ENCODE measurements at places on chromosomes 12 and 14. TPM values are rescaled to one million over a fixed set of nuclear protein-coding genes. Genes with fewer than 3 reads are reported as not detected.

DNA sequence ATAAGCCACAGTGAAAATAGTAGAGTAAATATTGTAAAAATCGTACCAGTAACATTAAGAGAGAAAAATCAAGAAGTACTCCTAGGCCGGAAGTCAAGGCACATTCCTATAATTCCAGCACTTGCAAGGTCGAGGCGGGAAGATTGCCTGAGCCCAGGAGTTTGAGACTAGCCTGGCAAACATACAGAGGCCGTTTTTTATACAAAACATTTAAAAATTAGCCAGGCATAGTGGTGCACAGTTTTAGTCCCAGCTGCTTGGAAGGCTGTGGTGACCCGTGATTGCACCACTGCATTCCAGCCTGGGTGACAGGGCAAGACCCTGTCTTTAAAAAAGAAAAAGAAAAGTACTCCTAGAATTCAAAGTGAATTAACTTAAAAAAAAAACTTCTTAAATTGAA, 341.8 kb downstream of the C12orf50 start:
- DNase-seq = no peak
- H3K4me3 ChIP-seq = peak overlapping the region; percentile 6
- no peaks in the 10 kb centered on the region for H3K36me3 ChIP-seq
- H3K27me3 ChIP-seq = no peaks in the 10 kb centered on the region

DNA sequence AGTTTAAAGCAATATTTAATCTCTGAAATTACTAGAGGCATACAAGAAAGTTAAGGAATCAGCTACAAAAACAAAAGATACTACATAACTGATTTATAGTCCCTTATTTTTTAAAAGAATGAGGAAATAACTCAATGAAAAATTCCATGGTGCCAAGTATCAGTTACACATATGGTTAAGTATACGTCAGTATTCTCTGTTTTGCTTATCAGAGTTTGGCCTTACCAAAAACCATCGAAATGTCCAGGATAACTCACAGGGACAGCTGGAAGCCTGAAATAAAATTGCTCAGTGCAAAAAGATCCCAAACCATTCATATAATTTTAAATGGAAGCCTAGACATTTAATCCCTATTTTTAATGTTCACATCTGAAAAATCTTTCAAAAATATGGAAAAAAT, 3.6 kb downstream of the CFL2 start:
- no peak overlapping the region for H3K4me3 ChIP-seq
- peak overlapping the region; percentile 88 for H3K27ac ChIP-seq
- no peak for DNase-seq
- peaks cover 7% of the 10 kb centered on the region for H3K36me3 ChIP-seq

DNA sequence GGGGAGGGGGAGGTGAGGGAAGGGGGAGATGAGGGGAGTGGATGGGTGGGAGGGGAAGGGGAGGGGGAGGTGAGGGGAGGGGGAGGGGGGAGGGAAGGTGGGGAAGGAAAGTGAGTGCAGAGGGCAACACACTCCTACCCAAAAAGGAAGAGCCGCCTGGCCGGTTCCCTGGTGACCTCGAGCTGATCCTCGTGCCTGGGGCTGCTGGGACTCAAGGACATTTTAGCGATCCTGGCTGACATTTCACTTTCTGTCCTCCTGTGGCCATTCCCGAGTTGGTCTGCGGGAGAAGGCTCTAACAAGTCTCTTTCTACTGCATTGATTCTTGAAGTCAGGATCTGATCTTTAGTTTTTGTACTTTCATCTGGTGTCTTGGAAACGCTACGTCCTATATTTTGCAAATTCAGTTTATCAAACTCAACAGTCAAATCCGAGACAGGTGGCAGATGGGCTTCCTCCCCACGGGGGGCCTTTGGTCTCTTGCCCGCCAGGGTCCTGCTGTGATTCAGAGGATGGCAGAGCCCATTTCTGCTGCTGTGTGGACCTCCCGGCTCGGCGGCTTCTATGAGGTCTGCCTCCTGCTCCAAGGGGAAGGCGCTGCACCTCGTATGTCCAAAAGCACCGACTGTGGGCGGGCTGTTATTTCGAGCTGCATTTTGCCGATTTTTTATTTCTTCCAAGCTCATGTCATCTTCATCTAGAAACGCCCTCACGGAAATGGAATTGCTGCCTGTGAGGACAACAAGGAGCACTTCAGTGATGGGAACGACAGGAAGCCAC, 19.1 kb downstream of the PGAM5 start:
- DNase-seq = no peak
- H3K4me1 ChIP-seq = no peaks in the 10 kb centered on the region
- no peaks in the 10 kb centered on the region for H3K27me3 ChIP-seq
- H3K36me3 ChIP-seq = peaks cover 85% of the 10 kb centered on the region
- H3K27ac ChIP-seq = no peak overlapping the region

DNA sequence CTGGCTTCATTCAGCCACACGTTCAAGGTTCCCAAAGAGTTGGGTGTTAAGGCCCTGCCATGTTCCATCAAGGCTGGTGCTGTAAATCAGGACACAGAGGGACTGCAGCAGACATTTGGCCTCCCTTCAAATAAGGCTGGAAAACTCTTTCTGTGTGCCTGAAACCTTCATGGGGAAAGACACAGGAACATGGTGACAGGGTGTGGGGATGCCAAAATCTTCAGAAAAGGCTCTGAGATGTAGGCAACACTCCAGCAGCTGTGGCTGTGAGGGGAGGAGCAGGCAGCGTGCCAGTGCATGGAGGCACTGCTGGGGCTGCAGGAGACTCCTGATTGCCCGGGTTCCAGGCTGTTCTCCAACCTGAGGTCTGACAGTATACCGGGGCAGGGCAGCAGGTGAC, 15.0 kb downstream of the POMT2 start:
- H3K4me3 ChIP-seq = no peak overlapping the region
- no peak for DNase-seq
- H3K4me1 ChIP-seq = peaks cover 3% of the 10 kb centered on the region
- H3K27ac ChIP-seq = no peak overlapping the region

DNA sequence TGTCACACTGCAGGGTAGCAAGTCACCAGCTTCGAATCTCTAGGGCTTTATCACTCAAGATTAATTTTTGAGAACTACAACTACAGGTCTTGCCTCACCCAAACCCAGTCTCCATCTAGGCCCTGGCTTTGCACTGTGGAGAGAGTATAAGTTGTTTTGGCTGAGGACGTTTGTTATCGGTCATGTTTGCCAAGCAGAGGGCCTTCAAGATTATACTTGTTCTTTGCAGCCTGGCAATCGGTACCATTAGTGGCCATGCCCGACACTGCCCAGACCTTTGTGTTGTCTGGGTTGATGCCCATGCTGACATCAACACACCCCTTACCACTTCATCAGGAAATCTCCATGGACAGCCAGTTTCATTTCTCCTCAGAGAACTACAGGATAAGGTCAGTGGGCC, 25.7 kb downstream of the ARG2 start:
- no peaks in the 10 kb centered on the region for H3K27me3 ChIP-seq
- peak overlapping the region; percentile 12 for H3K27ac ChIP-seq
- peaks cover 34% of the 10 kb centered on the region for H3K36me3 ChIP-seq
- no peak for DNase-seq
- no peak overlapping the region for H3K4me3 ChIP-seq

- DNase-seq = no peak
- H3K27ac ChIP-seq = no peak overlapping the region
- no peak overlapping the region for H3K4me3 ChIP-seq
- H3K4me1 ChIP-seq = no peaks in the 10 kb centered on the region
- H3K36me3 ChIP-seq = no peaks in the 10 kb centered on the region
Observed at GRCh38 chr12:25884920-25885234, 73.6 kb upstream of the RASSF8 start.

- no peak overlapping the region for H3K27ac ChIP-seq
- no peak for DNase-seq
- no peaks in the 10 kb centered on the region for H3K27me3 ChIP-seq
Observed at GRCh38 chr14:86802726-86803125, 1190.3 kb downstream of the GALC start.

DNA sequence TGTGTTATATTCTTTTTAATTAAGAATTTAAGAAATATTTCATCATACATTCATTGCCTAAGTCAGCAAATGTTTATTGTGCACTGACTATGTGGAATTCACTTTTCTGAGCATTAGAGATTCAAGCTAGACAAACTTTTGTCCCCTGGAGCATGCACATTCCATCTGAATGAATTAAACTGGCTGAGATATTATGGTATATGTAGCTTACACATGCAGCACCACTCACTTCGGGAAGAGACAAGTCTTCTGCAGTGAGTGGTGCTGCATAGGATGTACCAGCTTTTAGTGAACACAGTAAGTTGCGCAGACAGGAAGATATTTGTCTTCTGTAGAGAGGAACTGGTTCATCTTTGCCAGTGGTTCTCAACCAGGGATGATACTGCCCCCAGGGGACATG, 318.4 kb downstream of the SYT1 start:
- no peaks in the 10 kb centered on the region for H3K36me3 ChIP-seq
- H3K4me3 ChIP-seq = no peak overlapping the region
- no peaks in the 10 kb centered on the region for H3K4me1 ChIP-seq
- no peaks in the 10 kb centered on the region for H3K27me3 ChIP-seq

DNA sequence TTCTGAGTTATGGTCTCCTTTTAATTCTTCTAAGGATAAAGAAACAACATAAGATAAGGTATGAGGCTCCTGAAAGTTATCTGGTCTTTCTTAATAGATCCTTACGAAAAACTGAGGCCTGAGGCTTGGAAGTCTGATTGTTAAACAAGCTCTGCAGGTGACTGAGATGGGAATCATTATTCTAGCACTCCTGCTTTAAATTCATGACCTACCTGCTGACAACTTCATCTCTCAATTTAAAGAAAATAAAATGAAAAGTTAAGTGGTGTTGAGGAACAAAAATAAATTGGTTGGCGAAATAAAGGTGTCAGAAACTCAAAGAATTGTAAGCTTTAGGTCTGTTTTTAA, 80.1 kb downstream of the FAR2 start:
- H3K4me3 ChIP-seq = no peak overlapping the region
- H3K27me3 ChIP-seq = no peaks in the 10 kb centered on the region
- no peaks in the 10 kb centered on the region for H3K4me1 ChIP-seq

- no peak overlapping the region for H3K4me3 ChIP-seq
- no peaks in the 10 kb centered on the region for H3K27me3 ChIP-seq
- no peak for DNase-seq
- H3K36me3 ChIP-seq = peaks cover 28% of the 10 kb centered on the region
- no peaks in the 10 kb centered on the region for H3K4me1 ChIP-seq
Observed at GRCh38 chr14:103593577-103593976, 30.8 kb downstream of the COA8 start.

GRCh38 chr12:21599143-21599999, 5.3 kb downstream of the GYS2 start:
- no peaks in the 10 kb centered on the region for H3K4me1 ChIP-seq
- no peak overlapping the region for H3K4me3 ChIP-seq
- H3K27ac ChIP-seq = no peak overlapping the region
- H3K27me3 ChIP-seq = no peaks in the 10 kb centered on the region
- no peak for DNase-seq
- H3K36me3 ChIP-seq = no peaks in the 10 kb centered on the region

DNA sequence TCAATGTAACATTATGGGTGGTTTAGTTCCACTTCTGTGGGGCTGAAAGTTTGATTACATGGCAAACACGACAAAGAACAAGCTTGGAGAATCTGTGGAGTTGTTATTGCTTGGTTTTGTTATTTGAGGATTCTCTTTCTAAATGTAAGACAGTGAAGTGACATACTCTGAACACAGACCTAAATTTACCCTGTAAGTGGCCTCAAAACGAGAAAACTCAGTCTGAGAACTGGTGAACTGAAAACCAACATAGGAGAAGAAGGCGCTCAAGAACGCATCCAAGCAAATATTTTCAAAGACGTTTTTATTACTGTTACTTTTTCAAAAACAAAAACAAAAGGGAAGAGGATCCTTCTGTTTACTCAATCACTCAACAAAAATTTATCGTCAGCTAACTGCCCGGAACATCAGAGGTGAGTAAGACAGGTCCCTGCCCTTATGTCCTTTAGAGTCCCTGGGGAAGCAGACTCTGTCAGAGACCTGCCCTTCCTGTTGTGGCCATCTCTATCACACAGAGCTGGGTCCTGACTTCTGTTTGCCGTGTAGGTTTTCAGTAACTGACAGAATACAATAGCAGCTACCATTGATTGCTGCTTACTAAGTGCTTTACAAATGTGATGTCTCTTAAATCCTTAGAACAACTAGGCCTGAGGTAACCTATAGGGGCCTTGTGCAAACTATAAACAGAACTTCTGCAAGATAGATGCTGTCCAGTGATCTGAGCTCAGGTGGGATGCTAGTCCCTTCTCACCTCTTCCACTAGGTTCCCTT, 79.3 kb upstream of the C12orf71 start:
- no peaks in the 10 kb centered on the region for H3K36me3 ChIP-seq
- no peaks in the 10 kb centered on the region for H3K27me3 ChIP-seq
- no peak for DNase-seq

GRCh38 chr14:98233656-98234055, 1038.3 kb downstream of the BCL11B start:
- H3K27ac ChIP-seq = no peak overlapping the region
- no peaks in the 10 kb centered on the region for H3K36me3 ChIP-seq
- no peak for DNase-seq
- no peaks in the 10 kb centered on the region for H3K4me1 ChIP-seq
- no peaks in the 10 kb centered on the region for H3K27me3 ChIP-seq

DNA sequence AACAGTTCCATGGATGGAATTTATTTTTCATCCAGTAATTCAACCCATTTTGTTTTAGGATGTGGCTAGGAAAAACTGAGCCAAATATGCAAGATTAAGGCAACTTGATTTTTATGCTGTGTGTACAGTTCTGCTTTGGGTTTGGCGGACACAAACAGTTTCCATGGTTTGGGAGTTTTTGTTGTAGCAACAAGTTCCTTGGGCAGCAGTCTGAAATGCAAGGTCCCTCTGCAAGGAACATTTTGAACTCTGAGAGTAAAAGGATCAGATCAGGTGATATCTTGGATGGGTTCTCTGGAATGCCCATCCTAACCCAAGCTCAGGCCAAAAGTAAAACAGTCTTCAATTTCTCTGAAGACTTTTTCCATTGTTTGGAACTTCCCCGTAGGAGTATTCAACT, 161.2 kb downstream of the TMX1 start:
- no peak overlapping the region for H3K4me3 ChIP-seq
- peaks cover 8% of the 10 kb centered on the region for H3K4me1 ChIP-seq
- no peak for DNase-seq
- H3K27me3 ChIP-seq = no peaks in the 10 kb centered on the region
- H3K36me3 ChIP-seq = no peaks in the 10 kb centered on the region
- no peak overlapping the region for H3K27ac ChIP-seq

GRCh38 chr12:101795786-101796185, 35.0 kb downstream of the GNPTAB start:
- peaks cover 5% of the 10 kb centered on the region for H3K36me3 ChIP-seq
- no peak for DNase-seq
- no peaks in the 10 kb centered on the region for H3K27me3 ChIP-seq
- H3K4me3 ChIP-seq = no peak overlapping the region
- H3K4me1 ChIP-seq = no peaks in the 10 kb centered on the region

- DNase-seq = no peak
- H3K4me3 ChIP-seq = no peak overlapping the region
- no peaks in the 10 kb centered on the region for H3K27me3 ChIP-seq
Observed at GRCh38 chr12:55057481-55057880, 37.7 kb downstream of the NEUROD4 start.

PPP4R4 gene
- total RNA-seq = not detected

FERMT2 gene
- 101 TPM for total RNA-seq

GRIP1 gene
- total RNA-seq = not detected

KRT79 gene
- not detected for total RNA-seq

OR6C2 gene
- not detected for total RNA-seq

KRT71 gene
- total RNA-seq = not detected

PRR4 gene
- total RNA-seq = not detected
